Fibroblast of skin of back (primary cell): ENCODE measurements at places on chromosomes 2 and 18.

- no peak for DNase-seq
Measured at GRCh38 chr2:9815076-9815475, 28.2 kb upstream of the TAF1B start.

DNA sequence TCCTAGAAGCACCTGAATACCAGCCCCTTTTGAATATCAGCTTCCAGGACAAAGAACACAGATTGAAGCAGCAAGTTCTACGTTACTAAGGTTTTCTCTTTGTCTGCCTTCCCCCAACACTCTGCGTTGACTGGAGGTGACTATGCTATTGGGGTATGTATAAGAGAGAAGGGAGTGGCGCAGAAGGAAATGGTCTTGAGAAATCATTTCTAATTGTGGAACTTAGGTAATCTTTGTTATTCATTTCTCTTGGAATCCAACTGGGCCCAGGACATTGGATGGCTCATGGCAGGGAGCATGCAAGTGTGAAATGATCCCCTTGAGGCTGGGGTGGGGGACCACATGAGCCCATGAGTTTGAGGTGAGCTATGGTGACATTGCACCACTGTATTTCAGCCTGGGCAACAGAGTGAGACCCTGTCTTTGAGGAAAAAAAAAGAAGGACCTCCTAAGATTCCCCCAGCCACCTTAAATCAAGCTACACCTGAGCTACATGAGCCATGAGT lies 29.7 kb downstream of the XDH start:
- peak; percentile 94 for DNase-seq

- DNase-seq = no peak
Measured at GRCh38 chr2:149972066-149972465, 384.5 kb upstream of the MMADHC start.

GRCh38 chr2:59032499-59032898 lies 791.4 kb upstream of the FANCL start:
- no peak for DNase-seq

DNA sequence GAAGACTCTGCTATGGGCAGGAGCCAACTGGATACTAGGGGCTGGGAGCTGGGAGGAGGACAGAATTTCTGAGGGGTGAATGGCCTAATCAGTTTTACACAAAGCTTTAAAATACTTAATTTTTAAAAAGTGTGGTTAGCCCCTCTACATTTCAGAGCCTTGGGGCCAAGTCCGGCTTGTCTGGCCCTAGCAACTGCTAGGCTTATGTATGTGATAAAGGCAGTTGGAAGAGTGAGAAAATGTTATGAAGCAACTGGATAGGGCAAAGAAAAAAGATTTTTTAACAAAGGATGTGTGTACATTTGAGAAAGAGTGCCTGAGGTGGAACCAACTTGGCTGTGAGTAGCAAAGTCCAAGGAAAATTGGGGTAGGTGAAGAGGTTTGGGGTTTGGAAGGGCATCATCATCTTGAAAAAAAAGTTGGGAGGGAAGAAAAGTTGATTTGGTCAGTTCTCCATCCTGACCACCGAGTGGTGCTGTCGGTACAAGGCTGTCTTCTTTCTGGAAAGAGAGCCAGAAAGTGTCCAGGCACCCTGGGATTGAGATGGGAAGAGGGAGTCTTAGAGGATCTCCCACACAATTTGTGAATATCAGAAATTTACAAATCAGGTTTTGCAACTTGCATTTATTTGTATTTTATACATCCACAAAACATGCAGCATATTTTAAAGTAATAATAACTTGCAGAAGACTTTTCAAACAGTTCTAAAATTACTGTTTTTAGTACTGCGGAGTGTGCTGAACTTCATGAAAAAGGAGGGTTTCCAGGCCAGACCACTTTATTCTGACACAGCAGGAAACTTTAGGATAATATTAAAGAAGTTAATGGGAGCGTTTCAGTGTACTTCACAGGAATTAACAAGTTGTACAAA lies 10.5 kb upstream of the CDK15 start:
- DNase-seq = peak; percentile 74

GRCh38 chr2:42878581-42878980 lies 86.2 kb upstream of the HAAO start:
- DNase-seq = no peak

DNA sequence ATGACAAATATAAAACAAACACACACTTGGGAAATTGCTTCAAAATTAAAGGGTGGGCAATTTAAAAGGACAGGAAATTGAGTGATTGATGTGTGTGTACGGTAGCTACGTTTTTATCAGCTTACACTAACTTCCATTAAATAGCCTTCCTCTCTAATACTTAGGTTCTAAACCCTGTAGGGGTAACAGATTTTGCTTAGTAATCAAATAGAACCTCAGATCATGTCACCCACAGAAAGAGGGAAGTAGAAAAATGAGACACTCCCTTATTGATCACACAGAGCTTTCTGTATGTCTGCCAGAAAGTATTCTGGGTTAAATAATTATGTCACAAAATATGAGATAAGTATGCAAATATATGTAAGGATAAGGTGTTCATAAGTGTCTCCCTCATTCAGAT lies 93.3 kb downstream of the ICA1L start:
- no peak for DNase-seq

DNA sequence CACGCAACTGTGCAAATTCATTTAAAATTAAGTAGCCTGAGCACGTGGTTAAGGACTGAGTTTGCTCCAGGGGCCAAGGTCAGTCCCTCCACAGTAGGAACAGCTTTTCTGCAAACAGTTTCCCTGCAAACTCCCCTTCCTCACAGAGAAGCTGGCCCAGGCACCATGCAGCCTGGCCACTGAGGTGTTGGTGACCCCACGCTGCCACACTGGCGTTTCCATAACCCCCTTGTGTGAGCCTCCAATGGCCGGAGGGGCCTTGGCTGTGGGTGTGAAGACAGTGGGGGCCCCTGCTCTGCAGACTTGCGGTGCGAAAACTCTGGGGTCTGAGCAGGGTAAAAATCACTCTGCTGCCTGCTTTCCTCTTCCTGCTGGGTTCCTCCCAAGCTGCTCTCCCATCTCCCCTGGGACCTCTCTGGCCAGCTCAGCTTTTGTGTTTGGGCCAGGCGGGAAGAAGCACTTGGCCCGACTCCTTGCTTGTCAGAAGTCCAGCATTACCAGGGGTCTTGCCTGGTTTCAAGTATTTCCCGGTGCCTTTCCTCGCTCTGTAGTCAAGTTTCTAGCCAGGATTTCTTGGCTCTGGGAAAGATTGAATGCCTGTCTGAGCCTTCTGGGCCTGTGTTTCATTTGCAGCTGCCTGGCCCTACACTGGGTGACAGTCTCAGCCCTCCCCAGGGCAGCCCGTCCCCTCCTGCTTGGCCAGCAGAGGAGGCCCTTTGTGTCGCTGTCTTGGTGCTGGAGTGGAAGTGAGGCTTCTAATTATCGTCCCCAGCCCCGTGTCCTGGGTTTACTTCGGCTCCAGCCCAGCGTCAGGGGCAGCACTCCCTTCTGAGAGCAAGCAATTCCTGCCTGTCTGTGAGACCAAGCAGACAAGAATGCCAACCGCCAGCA lies 131.4 kb upstream of the SLC1A4 start:
- DNase-seq = peak; percentile 88

DNA sequence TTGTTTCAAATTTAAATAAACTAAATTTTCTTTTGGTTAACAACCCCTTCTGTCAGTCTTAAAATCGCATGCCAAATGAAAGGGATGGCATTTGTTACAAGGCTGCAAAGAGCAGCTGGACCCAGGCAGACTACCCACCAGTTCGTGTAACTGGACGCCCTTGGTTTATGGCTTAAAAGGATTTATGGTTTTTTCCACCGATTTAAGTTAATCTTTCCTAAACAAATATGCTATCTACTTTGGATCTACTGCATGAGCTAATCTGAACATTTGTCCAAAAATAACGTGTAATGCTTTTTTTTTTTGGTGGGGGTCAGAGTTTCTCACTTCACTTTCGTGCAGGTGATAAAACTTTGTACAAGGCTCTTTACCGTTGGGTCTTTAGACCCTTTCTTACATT lies 62.9 kb downstream of the DIS3L2 start:
- no peak for DNase-seq

GRCh38 chr18:34933909-34934661 lies 107.1 kb upstream of the MAPRE2 start:
- no peak for DNase-seq

DNA sequence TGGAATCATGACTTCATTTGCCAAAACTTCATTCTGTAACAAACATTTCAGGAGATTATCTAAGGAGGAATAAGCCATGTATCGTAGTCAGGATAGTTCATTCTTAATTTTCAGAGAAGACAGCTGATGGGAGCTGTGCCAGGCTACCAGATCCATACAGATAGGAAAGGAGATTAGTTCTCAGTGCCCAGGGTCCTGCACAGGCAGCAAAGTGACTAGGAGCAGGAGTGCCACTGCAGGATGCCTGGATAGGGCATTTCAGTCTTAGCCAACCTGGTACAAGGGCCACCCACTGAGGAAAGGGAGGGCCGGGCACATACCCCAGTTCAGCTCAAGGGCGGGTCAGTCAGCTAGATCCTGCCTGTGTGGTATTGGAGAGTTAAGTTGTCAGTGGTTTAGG lies 6.7 kb upstream of the OSR1 start:
- no peak for DNase-seq

- DNase-seq = no peak
Measured at GRCh38 chr2:61978522-61978921, 73.0 kb downstream of the COMMD1 start.

- DNase-seq = no peak
Measured at GRCh38 chr18:74665905-74666304, 68.2 kb downstream of the ZNF407 start.

GRCh38 chr2:194883711-194884110 lies 773.3 kb upstream of the SLC39A10 start:
- no peak for DNase-seq

DNA sequence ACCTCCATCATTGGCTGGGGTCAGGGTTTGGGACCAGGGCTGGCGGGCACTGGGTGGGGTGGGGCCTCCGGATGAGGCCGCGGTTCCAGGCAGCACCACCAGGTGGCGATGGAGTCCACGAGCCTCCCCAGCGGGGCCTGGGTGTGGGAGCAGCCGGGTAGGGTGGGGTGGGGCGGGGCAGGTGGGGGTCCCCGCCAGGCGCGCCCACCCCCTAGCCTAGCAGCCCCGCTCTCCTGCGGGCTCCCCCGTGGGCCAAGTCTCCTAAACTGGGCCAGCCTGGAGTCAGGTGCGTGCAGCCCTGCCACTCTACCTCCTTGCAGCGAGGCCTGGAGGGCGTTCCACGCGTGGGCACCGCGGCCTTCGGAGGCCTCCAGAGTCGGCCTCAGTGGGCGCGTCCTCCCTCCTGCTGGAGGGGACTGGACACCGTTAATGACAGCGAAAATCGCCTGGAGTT lies 187.5 kb downstream of the TWIST2 start:
- no peak for DNase-seq

- peak; percentile 55 for DNase-seq
Measured at GRCh38 chr2:134232868-134233727, 20.8 kb upstream of the MGAT5 start.

DNA sequence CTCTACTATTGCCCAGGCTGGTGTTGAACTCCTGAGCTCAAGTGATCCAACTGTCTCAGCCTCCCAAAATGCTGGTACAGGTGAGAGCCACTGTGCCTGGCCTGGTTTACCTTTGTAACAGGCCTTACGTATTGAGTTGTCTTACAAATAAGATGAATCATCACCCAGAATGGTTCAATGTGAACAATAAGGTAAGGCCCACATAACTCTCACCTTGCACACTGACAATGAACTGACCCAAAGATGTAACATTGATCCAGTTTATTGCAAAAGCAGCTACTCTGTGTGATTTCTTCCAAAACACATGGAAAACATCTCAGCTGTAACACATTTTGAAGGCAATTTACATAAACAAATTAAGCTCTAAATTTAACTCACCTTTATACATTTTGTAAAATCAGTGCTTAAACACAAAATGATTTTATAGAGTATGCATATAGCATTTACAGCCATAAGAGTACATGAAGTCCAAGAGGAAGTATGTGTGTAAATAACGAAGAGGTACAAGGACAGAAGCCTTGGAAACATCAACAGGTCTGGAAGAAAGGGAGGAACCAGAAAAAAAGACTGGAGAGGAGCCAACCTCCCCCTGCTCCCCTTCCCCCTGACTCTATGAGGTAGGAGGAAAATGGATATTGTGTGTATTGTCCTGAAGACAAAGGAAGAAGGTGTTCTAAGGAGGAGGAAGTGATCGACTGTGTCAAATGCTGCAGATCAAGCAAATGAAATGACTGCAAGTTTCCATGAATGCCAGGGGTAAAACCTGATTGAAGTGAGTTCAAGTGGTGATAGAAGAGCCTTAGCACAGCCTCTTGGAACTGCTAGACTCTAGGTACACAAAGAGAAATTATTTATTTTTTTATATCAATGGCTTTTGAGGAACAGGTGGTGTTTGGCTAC lies 5.6 kb upstream of the WDFY1 start:
- no peak for DNase-seq

DNA sequence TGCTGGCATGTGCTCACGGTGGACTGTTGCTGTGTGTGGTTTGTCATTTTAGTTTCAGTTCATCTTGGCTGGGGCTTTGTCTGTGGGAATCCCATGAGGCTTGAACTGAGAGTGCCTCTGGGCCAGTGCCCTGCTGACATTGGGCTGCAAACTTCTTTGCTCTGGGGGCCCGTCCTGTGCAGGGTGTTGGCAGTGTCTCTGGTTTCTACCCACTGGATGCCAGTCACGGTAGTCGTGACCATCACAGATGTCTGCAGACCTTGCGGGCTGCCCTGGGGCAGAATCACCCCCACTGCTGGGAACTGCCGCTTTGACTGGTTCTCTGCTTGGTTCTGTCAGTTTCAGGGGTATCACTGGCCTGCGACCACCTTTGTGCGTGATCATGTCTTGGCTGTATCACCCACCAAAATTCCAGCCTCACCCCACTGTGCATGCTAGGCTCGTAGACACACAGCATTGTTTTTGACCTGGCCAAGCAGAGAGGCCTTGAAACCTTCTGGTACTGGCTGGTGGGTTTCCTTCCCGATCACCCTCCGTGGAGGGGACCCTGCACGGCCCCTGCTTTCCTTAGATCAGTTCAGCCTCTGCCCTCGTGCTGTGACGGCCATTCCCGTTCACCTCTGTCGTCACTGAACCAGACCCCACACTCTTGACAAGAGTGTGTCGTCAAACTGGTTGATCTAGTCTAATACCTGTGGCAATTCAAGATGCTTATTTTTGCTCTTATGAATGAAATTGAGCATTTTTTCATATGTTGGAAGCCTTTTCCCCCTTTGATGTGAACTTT lies 57.6 kb downstream of the KCNG2 start:
- no peak for DNase-seq
